ENCODE measurements at places on chromosomes 13 and 19. TPM values are rescaled to one million over a fixed set of nuclear protein-coding genes. Genes with fewer than 3 reads are reported as not detected.
A peak's percentile ranks its signal among the peaks of the same experiment; 100 is the strongest.

- no peak for DNase-seq
These were observed 287.1 kb downstream of the TBC1D4 start for GRCh38 chr13:75194717-75195462.

- DNase-seq = peak; percentile 16
These were observed 15.9 kb upstream of the DNAJC3 start for GRCh38 chr13:95660981-95661581.

- DNase-seq = no peak
These were observed 45.5 kb downstream of the ZNF93 start for GRCh38 chr19:19946226-19946625.

DNA sequence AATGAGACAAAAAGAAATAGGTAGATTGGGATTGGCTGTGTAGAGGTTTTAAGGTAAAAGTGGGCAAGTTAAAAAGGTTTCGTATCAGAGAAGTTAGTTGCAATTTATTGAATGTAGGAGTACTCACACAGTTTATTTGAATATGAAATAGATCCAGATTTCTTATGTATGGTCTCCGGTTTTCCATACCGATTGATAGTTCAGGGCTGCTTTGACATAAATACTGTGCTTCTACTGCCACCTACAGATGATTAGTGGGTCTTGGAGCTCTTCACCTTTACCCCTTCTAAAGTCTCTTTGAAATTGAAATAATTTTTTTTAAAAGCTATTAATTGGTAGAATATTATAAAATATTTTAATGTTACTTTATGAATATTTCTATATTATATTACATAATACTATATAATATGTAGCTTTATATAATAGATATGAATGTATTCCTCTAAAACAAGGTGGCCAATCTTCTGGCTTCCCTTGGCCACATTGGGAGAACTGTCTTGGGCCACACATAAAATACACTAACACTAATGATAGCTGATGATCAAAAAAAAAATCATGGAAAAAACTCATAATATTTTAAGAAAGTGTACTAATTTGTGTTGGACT is 7.7 kb upstream of the GPR18 start:
- DNase-seq = no peak

DNA sequence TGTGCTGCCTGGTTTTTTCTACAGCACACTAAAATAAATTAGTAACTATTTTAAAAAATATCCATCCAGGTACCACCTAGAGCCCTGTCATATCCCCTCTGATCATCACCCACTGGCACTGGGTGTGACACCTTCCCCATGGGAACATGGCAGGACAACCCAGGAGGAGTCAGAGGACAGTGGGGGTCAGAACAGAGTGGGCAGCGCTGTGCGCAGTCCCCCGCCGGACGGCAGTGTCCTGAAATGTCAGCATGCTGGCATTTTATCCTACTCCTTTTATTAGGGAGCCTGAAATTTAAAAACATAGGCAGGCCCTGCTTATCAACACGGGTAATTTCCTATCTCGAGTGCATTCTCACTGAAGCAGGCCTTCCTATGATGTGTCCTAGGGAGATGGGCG is 42.1 kb upstream of the GAS6 start:
- no peak for DNase-seq

The TYROBP gene
- polyA plus RNA-seq = 14.7 TPM

Data from right lung (tissue), 10 donors.